NCI-H1930 (cell line): ENCODE measurements at places on chromosomes 1 and 21.

- DNase-seq: no peak
Observed at GRCh38 chr1:154422521-154422920, 17.4 kb downstream of the IL6R start.

- DNase-seq: no peak
Observed at GRCh38 chr1:17235135-17235885, 13.6 kb upstream of the PADI3 start.

- no peak for DNase-seq
Observed at GRCh38 chr21:14613486-14614224, 67.5 kb upstream of the SAMSN1 start.

- DNase-seq: no peak
Observed at GRCh38 chr1:26268290-26269197, 11.3 kb upstream of the SH3BGRL3 start.

GRCh38 chr1:206145771-206146290 is 28.6 kb upstream of the AVPR1B start:
- no peak for DNase-seq
